AG04449 (cell line): ENCODE measurements at places on chromosomes 5 and 9.

DNA sequence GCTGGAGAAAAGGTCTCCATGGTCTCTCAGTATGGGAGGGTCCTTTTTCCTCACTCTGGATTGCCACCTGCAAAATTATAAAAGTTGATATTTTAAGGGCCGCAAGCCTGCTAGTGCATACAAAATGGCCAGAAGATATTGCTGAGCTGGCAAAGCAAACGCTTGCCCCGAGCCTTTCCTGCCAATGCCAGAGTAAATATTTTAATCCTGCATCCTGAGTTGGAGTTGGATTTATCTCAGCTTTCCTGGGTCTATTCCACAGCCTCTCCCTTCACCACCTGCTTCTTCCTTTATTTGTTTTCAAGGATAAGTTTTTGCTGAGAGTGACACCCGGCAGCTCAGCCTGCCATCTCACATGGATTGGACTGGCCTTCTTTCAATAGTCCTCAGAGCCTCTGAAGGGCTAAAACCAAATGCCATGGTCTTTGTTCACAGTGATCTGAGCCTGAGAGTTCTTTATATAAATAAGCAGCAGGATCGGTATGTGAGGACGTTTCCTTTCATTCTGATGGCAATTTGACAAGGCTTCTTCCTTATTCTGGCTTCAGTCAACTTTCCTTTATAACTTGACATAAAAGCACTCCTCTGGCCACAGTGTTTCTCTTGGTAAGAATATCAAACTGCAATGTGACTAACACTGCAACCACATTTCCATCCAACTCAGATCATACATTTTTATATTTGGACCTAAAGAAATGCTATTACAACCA, 170.1 kb downstream of the ADAMTS12 start:
- no peak for DNase-seq

DNA sequence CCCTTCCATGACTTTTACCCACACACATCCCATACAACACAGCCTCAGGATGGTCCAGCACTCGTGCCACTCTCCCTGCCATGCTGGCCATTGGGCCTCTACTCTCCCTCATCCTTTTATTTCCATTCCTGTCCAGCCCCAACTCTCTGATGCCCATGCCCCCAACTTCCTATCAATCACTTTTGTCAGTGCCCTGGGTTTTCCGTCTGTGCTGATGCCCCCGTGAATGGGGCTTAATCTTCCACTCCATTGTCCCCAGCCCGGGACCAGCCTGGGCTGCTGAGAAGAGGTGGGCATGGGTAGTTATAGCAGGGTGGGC, 12.6 kb upstream of the ACSL6 start:
- no peak for DNase-seq

GRCh38 chr9:125515983-125516940, 190.7 kb downstream of the MAPKAP1 start:
- no peak for DNase-seq

DNA sequence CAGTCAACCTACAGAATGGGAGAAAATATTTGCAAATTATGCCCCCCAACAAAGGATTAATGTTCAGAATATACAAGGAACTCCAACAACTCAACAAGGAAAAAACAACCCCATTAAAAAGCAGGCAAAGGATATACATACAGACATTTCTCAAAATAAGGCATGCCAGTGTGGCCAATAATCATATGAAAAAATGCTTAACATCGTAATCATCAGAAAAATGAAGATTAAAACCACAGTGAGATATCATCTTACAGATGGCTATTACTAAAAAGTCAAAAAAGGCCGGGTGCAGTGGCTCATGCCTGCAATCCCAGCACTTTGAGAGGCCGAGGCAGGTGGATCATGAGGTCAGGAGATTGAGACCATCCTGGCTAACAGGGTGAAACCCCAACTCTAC, 103.2 kb downstream of the KLHL3 start:
- no peak for DNase-seq

GRCh38 chr9:95920017-95920416, 44.5 kb downstream of the ERCC6L2 start:
- DNase-seq = no peak

- no peak for DNase-seq
These were observed 31.4 kb upstream of the SYK start for GRCh38 chr9:90770182-90770738.

GRCh38 chr9:106616851-106617345, 246.1 kb upstream of the ZNF462 start:
- no peak for DNase-seq

GRCh38 chr9:105021917-105022316, 94.0 kb upstream of the ABCA1 start:
- no peak for DNase-seq

DNA sequence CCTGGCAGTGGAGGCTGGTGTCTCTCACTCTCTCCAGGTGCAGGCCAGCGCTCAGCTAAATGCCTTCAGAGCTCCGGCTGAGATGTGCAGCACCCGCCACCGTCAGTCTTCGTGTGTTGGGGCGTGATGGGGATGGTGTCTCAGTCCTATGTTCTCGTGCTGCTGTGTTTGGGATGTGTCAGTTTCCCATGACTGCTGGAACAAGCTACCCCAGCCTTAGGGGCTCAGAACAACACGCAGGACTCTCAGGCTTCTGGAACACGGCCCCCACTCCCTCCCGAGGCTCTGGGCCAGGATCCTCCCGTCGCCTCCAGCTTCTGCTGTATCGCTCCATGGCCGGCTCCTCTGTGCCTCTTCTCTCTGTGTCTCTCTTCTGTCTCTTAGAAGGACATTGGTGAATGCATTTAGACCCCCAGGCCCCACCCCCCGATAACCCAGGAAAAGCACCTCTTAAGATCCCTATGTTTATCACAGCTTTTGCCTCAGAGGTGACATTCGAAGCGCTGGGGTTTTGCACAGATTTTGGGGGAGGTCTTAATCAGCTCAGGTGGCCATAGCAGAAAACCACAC, 9.6 kb upstream of the CEP72 start:
- no peak for DNase-seq

- no peak for DNase-seq
These were observed 17.8 kb upstream of the DPM2 start for GRCh38 chr9:127955294-127956015.

GRCh38 chr9:135283671-135284070, 195.9 kb upstream of the PPP1R26 start:
- no peak for DNase-seq

GRCh38 chr5:179240561-179240960, 104.7 kb downstream of the ADAMTS2 start:
- no peak for DNase-seq

DNA sequence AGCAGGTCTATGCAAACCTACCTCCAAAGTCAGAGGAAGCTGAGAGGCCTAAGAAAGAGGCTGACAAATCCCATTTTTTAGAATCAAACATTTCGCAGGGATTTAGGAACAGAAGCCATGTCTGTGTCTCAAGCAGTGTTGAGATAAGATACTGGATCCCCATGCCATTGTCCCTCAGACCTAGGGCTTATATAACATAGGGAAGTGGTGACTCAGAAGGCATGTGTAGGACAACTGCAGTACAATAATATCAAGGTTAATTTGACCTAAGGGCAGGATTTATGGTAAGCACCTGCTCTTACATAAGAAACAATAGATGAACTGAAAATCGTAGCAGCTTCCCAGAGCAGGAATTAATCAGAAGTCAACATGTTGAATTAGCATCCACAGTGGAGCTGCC, 459.4 kb downstream of the ANXA1 start:
- DNase-seq = no peak

DNA sequence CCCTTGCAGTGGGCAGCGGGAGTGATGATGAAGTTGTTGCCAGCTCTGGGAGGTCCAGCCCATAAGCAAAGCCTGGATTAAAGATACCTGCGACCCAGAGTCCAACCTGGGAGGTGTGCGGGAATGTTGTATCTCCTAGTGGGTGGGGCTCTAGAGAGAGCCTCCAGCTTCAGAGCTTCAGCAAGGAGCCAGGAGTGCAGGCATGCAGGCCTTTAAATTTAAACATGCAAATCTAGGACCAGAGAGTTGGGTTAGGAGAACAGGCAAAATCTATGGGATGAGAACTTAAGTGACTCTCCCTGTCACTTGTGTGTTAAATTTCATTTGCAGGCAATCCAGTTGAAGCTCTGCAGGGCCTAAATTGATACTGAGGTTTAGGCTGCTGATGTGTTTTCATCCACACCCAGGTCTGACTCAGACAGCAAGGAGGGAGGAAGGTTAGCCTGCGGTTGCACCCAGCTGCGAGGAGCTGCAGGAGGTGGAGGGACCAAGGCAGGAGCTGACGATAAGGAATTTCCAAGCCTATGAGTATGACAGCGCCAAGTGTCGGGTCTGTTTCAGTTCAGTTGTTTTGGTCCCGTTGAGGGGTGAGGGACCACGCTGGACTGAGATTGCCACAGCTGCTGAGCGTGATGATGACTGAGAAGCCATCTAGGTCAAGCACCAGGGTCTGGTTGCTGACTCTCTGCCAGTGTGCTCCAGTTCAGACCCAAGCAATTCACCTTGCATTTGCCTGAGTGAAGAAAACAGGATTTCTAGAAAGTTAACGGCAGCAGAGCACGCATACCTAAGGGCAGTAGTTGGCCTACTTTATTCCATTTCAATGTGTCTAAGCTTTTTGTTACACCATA, 243.0 kb downstream of the ICE1 start:
- no peak for DNase-seq

DNA sequence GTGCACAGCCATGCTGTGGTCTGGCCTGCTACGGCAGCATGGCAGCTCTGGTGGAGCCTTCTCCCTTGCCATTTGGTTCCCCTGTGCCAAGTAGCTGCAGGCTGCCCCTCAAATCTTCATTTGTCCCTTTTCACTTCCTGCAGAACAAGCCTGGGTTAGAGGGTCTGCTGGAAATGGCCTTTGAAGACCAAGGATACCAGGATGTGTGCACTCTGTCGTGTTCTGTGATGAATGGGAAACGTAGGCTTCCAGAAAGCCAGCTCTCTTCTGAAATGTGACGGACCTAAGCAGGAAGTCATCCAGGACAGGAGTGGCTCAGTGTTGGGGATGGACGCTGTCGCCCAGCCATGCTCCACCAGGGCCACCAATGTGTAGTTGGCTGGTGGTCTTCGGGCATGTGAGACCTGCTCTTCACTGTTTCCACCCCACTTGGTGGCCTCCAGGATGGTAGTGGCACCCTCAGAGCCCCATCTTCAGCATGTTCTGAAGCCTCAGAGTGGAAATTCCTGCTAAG, 3.4 kb upstream of the POMT1 start:
- DNase-seq = no peak

DNA sequence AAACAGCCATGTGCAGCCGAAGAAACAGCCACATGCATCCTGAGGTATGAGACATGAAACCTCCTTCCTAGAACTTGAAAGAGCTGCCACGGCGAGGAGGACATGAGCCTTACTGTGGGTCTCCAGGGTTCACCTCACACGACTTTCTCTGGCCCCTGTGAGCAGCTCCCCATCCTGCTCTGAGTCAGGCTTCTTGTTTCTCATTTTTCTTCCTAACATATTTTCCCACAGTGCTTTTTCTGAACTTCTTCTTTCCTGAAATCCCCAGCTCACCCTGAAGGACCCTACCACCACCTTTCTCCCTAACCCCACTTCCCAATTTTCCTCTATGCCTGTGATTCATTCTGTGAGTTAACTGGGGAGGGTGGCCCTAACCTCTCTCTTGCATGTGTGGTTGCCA, 33.7 kb upstream of the ADRB2 start:
- no peak for DNase-seq

GRCh38 chr9:37936376-37936775, 32.4 kb upstream of the SLC25A51 start:
- DNase-seq = no peak

- no peak for DNase-seq
These were observed 1.8 kb downstream of the PLGRKT start for GRCh38 chr9:5435912-5436311.
